ENCODE measurements at places on chromosomes 16 and 17.

GRCh38 chr16:66894948-66895688 is 14.8 kb downstream of the PDP2 start:
- DNase-seq = peak; percentile 67

DNA sequence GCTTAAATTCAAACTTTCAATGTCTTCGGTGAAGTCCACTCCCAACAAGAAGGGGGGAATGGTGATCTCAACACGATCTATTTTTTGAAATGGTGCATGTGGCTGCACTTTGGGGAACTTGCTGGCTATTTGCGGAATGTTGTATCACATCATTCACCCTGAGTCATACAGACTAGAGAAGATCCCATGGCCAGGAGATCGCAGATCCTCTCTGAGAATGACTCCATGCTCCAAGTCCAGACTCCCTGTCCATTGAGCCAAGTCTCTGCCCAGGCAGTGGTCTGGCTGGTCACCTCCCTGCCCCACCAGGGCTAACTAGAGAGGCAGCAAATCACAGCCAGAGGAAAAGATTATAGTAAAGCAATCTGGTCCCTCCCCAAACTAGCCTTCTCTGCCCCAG is 120.6 kb downstream of the XYLT1 start:
- DNase-seq = no peak

- DNase-seq = no peak
Measured at GRCh38 chr17:79114458-79115301, 40.1 kb downstream of the ENGASE start.

GRCh38 chr17:75051941-75052340 is 4.9 kb downstream of the KCTD2 start:
- no peak for DNase-seq

GRCh38 chr17:8417806-8418205 is 17.9 kb upstream of the NDEL1 start:
- no peak for DNase-seq

DNA sequence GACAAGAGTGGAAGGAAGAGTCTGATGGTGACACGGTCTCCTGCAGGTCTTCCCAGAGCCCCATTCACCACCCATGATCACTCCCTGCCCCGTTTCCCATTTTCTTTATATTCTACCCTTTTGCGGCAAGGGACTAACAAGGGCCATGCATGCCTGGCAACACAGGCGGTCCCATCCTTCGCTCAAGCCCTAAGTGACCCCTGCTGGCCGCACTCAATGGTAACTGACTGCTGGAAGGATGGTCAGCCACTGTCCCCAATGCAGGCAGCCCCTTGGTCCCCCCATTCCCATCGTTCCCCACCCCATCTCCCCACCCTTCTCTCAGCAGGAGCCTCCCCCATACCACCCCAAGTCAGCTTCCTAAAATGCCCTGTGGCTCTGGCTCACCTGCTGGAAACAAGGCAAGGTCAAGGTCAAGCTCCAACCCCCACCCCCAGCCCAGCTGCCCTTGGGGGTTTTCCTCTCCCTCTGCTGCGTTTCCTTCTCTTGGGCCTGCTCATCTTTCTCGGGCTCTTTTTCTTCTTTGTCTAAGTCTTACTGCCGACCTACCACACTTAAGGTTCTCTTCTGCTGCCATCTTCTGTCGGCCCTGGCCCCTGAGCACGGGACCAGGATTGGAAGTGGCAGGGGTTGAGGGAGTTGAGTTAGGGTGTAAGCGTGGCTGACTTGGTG is 116.0 kb downstream of the RPTOR start:
- DNase-seq = no peak

- DNase-seq = no peak
Measured at GRCh38 chr17:248337-249235, 67.1 kb upstream of the DOC2B start.

GRCh38 chr16:3659251-3659650 is 4.8 kb downstream of the DNASE1 start:
- no peak for DNase-seq

- DNase-seq = no peak
Measured at GRCh38 chr16:87332150-87332549, 15.0 kb upstream of the C16orf95 start.

Data from CD4-positive, alpha-beta T cell treated with Interleukin-2 at 100 ng/mL for 4 hours (primary cell).